ENCODE measurements at places on chromosomes 13 and 19.

DNA sequence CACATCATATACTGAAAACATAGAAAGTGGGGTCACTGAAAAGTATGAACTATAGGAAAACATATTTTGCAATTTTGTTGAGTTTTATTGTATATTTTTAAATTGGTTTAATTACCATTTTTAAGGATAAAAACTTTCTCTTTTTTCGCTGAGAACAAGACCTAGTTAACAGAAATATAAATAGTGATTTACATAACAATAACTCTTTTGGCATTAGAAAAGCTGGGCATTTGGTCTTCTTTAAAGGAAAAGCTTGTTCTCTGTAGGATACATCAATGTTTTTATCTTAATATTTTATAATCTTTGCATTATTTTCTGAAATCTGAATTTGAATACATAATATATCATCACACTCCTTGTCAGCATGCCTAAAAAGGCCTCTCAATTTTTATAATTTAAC, 47.4 kb upstream of the MYCBP2 start:
- DNase-seq: no peak

DNA sequence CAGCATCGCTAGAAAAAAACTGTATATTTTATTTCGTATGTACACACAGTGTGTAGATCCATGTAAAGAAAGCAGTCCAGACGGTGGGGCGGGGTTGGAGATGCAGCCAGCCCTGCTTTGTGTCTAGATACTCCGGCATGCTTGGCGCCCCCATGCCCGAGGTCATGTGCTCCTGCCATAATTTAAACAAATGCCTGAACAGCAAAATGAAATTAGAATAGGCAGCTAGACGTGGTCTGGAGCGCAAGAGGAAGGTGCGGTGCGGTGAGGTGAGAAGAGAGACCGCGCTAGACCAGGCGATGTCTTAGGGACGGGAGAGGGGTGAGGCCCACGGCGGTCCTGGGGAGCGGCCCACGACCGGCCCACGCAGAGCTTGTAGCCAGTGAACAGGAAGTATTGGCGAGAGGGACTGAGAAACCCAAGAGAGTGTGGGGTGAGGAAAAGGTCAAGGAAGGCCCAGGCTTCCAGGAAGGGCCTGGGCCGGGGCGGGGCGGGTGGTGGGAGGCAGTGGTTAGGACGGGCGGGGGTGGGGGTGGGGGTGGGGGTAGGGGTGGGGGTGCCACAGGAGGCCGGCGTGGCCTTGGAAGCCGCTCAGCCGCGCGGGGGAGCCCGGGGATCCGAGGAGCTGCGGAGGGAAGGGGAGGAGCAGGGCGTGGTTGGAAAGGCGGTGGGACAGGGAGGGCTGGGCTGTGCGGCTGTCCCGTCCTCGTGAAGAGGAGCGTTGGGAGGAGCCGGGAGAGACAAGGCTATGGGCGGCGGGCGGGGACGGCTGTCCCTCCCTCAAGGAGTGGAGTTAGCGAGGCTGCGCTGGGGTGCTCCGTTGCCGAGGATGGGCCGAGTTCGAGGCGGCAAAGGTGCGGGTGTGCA, 254.7 kb upstream of the SGCG start:
- DNase-seq: no peak

- no peak for DNase-seq
Measured at GRCh38 chr19:46759817-46760333, 13.6 kb upstream of the STRN4 start.

GRCh38 chr19:11587302-11587974, 9.8 kb upstream of the ZNF627 start:
- DNase-seq: peak; percentile 88

DNA sequence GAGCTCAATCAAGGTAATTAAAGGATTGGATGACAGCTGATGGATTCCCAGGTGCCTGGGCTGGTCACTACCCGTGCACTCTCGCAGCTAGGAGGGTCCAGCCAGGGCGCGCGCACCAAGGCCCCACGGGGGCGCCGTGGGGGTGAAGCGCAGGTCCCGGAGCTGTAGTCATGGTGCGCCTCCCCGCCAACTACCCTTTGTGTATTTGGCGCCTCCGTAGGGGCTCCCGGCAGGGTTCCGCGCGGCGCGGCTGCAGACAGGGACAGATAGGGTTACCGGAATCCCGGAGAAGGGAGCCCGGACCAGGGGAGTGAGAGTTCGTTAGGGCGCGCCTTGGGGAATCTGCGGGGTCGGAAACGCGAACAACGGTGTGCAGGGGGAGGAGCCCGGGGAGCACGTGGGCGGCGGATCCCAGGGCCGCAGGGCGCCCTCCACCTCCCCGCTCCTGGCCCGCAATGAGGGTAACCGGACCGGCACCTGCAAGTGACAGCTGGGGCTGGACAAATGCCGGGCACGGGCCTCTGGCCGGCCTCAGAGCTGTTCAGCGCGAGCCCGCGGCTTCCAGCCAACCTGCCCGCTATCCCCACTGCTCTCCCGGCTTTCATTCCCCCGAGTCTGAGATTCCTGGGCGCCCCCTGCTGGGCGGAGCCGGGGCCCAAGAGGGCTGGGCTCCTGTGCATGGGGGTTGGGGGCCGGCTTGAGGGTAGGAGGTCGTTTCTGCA, 3.4 kb upstream of the PRAM1 start:
- peak; percentile 81 for DNase-seq

- DNase-seq: no peak
Measured at GRCh38 chr19:14979476-14980255, at the start of gene SLC1A6. TSS of gene SLC1A6 (minus strand) at chr19:14979864. CDS start at chr19:14972910, 6,954 bp downstream.

- no peak for DNase-seq
Measured at GRCh38 chr13:29908416-29909080, 58.1 kb upstream of the UBL3 start.

DNA sequence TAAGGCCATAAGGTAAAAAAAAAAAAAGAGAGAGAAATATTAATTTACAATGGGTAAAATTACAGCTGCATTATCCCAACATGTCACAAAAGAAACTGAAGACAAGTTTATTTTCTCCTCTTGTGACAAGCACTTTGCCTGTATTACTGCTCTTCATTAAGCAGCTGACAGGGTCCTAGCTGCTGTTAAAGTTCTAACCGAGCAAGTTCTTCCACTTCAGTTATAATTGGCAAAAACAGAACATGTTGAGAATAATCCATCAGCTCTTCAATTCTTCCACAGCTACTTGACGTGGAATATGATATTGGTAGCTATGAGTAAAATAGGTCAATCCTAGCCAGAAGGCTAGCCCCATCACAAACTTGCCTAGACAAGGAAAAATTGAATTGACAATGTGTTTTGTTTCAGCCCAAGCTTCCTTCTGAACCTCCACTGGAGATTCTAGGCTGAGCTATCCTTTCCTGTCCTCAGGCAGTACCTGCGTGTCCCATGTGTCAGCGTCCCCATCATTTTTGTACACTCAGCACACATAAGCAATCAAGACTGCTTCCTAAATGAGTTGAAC, 32.2 kb upstream of the DOCK9 start:
- no peak for DNase-seq

DNA sequence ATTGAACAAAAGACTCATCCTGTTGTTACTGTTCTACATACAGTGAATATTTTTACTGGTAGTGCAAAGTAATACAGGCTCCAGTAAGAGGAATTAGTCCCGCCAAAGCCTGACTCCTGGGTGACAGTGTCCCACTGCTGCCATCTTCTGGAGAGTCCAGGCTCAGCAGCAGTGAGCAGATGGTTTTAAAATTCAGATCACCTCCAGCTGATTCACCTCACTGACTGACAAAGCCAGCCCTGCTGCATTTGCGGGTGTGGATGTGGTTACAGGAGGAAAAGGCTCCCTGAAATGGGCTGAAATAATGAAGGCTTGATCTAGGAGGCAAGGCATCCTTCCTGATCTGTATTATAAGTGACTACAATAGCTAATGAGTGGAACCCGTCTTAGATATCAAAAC, 18.3 kb downstream of the PABPC3 start:
- peak; percentile 79 for DNase-seq

- DNase-seq: peak; percentile 46
Measured at GRCh38 chr19:39408392-39409207, 2.0 kb downstream of the ZFP36 start.

DNA sequence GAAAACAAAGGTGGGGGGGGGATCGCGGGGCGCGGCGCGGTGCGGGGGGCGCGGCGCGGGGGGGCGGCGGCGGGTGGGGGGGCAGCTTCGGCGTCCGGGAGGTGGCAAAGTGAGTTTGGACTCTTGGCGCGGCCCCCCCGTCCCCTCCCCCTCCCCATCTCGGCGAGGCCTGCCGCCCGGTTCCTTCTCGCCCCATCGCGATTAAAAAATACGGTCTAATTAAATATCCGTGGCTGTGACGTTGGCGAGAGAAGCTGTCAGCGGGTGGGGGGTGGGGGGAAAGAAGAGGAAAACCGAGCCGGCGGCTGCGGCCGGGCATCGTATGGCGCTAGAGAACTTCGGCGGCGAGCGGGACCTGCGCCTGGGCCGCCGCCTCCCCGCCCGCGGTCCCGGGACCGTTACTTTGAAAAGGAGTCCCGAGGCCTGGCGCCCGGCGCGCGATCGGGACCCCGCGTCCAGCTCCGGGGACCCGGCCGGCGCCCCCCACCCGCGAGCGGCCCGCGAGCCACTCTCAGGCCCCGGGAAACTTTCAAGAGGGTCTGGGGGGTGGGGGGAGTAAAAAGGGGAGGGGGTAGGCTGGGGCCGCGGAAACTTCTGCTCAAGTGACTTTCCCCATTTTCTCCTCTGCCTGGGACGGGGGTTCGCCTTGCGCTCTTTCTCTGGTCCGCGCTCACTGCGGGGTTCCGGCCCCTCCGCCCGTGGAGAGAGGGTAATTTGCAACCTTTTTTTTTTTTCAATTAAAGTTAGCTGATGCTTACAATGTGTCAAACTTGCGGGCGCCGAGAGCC, 146.3 kb upstream of the ZNF536 start:
- no peak for DNase-seq

- DNase-seq: no peak
Measured at GRCh38 chr13:36357692-36358091, 11.5 kb upstream of the SPART start.

GRCh38 chr13:44815623-44816022, 173.6 kb downstream of the NUFIP1 start:
- peak; percentile 62 for DNase-seq

- DNase-seq: no peak
Measured at GRCh38 chr19:30349131-30349730, 23.0 kb upstream of the ZNF536 start.

DNA sequence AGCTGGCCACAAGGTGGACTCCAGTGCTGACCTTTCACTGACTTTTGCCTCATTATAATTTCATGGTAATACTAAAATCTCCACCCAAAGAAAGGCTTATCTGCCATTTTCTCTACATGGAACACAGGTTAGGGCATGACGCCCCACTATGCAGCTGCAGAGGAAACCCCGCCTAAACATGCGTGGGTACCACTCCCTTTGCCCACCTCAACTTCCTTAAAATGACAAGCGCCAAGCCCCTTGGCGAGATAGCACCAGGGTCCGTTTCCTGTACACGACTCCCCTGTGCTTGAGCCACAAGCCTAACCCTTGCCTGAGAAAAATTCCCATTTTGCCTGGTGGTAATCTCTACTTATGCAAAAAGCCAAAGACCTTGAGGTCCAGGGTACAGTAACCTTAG, 36.0 kb upstream of the PABPC3 start:
- no peak for DNase-seq

DNA sequence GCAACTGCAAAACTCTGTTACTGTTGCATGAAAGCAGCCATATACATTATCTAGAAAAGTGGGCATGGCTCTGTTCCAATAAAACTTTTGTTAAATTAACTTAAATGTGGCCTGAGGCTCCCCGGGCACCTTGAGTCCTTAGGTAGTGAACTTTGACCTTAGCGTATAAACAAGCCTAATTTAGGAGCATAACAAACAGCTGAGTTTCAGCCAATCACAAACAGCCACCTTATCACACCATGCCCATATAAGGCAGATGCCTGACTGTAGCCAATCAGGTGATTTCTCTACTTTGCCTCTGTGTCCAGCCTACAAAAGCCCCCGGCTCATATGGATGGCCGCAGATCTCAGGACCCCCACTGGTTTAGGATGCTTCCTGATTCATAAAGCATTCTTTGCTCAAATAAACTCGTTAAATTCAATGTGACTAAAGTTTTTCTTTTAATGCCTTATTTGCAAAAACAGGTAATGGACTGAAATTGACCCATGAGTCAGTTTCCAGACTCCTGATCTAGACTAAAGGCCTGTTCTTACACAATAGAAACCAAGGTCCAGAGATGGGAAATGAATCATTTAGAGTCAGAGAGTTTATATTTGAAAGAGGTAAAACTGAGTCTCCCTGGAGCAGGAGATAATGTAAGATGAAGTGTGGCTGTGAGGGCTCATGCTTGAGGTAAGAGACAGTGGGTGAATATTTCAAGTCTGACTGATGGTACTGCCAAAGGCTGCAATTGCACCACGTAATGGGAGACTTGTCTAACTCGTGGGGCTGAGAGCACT, 130.2 kb downstream of the FGF9 start:
- DNase-seq: no peak

GRCh38 chr13:111916201-111916600, 150.7 kb upstream of the SOX1 start:
- no peak for DNase-seq

DNA sequence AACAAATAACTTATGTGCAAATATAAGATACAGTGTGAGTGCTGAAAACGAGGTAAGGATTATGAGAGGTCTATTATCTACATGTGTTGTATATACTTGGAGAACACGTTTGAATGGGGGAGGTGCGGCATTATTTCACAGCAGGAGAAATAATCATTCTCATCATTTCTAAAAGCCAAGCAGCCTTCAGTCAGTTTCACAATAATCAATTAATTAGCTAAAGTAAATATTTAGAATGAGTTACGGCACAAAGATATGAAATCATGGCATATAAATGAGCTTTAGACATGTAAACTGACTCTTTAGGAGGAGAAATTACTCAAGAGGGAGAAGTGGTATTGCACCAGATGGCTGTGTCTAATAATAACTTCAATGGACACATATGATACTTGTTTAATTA, 366.6 kb downstream of the DNAJC15 start:
- no peak for DNase-seq

DNA sequence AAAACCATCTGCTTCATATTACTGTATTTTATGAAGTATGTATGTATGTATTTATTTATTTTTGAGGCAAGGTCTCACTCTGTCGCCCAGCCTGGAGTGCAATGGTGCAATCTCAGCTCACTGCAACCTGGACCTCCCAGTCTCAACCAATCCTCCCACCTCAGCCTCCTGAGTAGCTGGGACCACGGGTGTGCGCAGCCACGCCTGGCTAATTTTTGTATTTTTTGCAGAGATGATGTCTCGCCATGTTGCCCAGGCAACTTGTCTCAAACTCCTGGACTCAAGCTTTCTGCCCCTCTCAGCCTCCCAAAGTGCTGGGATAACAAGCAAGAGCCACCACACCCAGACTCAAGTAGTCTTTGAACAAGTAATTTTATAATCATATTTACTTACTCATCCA, 5.5 kb downstream of the KATNAL1 start:
- no peak for DNase-seq

DNA sequence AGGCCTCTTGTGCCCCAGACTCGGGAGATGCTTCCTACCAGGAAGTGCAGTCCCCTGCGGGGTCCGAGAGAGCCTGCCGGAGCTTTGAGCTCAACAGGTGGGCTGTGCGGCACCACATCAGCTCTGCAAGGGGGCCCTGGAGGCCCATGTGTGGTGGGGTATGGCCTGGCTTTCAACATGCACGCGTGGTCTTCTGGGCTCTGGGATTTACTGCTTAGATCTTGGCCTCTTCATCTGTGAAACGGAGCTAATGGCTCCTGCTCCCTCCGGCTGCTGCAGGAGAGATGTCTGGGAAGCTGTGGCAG, 18.0 kb downstream of the NDUFB7 start:
- DNase-seq: no peak
